Ascending aorta (tissue), 2 donors: ENCODE measurements at places on chromosomes 7 and 10. TPM values are rescaled to one million over a fixed set of nuclear protein-coding genes. Genes with fewer than 3 reads are reported as not detected.

Gene ANXA8L1
- not detected for total RNA-seq

Gene ANLN
- 1.8 TPM for total RNA-seq

Gene CALCR
- not detected for total RNA-seq

- DNase-seq, result no peak
These were observed 11.3 kb upstream of the KAZALD1 start for GRCh38 chr10:101050208-101051069.

GRCh38 chr7:17054206-17054605, 172.4 kb upstream of the AGR3 start:
- DNase-seq, result no peak

- DNase-seq, result no peak
These were observed 78.7 kb downstream of the BEND7 start for GRCh38 chr10:13450069-13450468.

DNA sequence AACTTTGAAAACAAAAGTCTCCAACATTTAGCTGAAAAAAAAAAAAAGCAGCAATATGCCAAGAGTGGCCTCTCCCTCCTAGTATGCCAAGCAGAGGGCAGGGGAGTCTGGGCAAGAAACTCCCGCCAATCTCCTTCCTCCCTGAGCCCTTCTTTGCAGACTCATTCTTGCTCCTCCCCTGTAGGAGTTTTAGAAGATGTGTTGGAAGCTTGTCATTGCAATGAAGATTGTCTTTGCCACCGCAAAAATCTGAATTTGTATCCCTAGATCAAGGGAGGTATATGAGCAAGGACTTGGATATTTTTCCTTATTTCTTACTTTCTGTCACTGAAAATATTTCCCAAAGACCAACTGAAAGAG, 2.6 kb upstream of the TNS3 start:
- DNase-seq, result no peak

DNA sequence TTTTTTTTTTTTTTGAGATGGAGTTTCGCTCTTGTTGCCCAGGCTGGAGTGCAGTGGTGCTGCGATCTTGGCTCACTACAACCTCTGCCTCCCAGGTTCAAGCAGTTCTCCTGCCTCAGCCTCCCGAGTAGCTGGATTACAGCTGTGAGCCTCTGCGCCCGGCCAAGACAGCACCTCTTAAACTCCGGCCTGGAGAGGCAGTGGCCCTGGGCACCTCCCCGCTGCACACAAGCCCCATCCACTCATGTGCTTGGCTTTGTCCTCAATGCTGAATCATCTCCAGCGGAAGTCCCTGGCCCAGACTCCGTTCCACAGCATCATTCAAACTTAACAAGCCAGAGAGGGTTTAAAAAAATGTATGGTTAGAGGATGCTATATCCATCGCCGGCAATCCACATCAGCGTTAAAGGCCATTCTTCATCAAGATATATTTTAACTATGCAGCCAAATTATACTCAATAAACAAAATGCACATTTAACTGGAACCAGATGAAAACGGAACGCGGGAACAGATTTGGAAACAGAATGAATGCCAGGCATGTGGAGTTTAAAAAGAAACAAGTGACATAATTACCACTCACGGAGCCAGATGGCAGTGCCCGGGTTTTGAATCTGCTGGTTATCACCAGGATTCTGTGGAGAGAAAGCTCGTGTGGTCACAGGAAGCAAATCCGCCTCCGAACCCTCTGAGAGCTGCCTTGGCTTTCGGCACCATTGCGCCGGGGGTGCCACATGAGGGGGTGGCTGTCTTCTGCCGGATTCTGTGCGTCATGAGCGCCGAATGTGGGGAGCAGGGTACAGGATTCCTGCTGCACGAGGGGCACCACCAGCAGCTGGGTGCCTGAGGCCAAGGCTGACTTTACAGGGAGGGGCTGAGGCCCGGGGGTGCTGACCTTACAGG, 45.6 kb upstream of the CFAP46 start:
- DNase-seq, result no peak

DNA sequence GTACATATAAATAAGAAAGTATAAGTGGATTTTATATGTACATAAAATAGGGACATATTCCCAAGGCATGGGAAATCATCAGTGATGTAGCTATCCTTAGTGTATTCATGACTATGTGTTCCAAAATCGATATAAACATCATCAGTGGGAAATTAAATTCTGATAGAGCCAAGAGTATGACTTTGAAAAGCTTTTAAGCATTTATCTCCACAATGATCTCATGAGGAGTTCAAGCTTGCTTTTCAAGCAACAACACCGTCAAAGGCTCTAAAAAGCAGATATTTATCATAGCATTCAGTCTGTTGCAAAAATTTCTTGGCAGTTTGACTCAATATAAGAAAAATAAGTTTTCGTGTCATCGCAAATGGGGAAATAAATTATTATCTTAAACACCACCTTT, 14.5 kb upstream of the NEBL start:
- DNase-seq, result no peak
